ENCODE measurements at places on chromosomes 2 and 18.

DNA sequence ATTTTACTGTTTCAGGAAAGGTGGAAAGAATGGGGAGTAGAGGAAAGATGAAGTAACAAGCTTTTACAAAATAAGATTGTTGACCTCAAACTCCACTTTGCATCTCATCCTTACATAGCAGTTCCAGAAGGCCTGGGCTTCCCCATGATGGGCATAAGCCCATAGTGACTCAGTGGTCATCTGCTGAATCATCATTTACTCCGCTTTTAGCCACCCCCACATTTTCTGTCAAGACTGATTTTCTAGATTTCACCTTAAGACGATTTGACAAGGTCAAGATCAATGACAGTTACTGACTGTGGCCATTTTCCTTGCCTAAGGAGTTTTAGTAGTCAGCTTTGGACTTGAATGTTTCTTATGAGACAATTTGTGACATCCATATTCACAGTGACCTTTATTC lies 49.4 kb downstream of the PLEKHM3 start:
- no peak for DNase-seq

DNA sequence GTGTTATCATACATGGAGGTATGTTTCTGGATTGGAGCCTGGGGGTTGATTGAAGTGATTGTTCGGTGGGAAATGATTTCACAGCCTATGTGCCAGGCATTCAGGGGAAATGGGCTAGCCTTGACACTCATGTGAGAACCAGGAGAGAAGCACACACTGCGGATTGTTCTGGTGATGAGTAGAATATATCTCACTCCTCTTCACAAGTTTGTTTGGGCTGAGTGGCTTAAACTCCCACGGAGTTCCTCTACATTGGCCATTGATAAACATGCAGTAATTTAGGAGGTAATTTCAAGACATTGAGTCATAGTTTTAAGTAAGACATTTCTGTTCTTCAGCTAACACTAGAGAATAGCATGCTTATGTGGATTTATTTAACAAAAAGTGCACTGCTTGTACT lies 498.9 kb upstream of the NETO1 start:
- DNase-seq: no peak

DNA sequence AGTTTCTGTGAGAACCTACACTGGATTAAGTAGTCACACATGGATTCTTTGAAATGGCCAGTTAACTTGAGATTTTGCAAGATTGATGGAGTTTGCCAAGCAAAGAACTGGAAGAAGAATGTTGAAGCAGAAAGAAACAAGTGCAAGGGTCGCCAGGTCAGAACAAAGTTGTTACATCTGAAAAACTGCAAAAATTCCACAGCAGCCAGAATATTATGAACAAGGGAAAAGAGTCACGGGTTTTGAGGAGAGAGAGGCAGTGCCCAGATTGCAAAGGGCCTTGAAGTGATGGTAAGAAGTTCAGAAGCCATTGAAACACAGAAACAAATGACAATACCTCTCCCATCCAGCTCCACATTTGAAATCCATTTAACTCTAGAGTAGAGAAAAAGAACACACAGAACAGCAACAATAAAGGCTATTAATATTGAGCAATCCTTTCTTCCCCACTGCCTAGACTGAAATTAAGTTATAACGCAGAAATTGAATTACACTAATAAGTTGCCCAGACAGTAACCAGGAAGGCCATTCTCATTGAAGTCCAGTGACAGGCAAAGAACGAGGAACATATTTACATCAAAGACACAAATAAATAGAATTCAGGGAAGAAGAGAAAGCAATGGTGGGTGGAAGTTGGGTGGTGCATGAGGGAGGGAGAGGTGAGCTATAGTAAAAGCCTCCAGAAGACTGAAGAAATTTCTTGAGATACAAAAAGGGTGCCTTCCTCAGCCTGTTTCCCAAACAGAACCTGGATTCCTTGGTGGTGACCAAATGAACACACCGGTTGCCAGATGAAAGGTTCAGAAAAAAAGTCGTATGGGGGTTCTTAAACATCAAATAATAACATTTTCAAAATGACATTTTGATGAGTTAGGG lies 80.6 kb downstream of the ARHGAP15 start:
- DNase-seq: no peak

GRCh38 chr18:63534615-63535014 lies 7.6 kb upstream of the SERPINB12 start:
- DNase-seq: no peak

- DNase-seq: no peak
Measured at GRCh38 chr2:24588294-24588693, 97.2 kb downstream of the NCOA1 start.

GRCh38 chr2:168181825-168182224 lies 65.6 kb downstream of the STK39 start:
- DNase-seq: no peak

- DNase-seq: no peak
Measured at GRCh38 chr2:127017548-127017947, 89.4 kb downstream of the BIN1 start.

GRCh38 chr2:3692375-3692774 lies 11.0 kb upstream of the DCDC2C start:
- DNase-seq: no peak

GRCh38 chr2:203252818-203253217 lies 14.0 kb downstream of the CYP20A1 start:
- no peak for DNase-seq

DNA sequence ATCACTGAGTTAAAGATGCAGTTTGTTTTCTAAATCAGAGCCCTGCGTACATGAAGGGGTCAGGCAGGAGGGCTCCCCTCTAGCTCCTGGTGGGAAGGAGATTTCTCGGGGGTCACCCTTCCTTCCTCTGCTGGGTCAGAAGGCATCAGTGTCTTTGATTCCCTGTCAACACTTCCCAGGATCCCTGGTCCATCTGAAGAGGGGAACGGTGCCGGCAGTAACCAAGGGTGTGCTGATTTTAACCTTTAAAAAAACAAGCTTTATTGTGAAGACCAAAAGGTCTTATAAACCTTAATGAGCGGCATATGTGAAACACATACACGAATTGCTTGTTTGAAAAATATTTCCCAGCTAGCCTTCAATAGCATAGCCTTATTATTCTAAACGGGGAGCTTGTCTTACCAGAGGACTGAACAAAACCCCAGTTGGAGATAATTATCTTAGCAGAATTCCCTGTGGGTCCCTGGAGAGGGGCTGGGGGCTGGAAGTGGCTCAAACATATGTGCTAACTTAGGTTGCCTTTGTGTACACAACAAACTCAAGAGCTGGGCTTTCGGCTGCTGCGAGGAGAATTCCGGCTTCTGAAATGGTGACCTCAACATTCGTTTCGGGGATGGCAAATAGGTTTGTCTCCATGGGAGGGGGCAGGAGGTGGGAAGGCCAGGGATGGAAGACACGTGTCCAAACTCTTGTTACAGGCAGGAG lies 114.9 kb upstream of the MYCN start:
- DNase-seq: no peak
